ENCODE measurements at places on chromosomes 11 and 22.

DNA sequence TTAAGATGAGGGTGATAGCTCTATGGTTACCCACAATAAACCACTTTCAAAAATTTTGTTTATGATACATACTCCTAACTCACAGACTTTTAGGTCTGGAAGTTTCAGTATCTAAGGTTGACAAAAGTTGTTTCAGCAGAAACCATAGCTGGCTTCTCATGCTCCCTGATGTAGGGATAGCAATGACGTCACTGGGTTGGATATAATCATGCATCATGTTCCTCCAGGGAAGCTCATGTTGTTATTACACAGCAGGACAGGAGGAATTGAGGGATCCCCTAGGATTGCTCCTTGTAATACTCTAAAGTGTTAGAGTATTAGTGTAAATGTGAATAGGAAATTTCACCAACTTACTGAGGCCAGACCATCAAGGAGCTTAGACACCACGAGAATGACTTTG, 23.6 kb downstream of the APOL3 start:
- DNase-seq, result no peak

GRCh38 chr22:37109242-37109917, at the start of gene TMPRSS6:
TSS of gene TMPRSS6 (minus strand) at chr22:37109713. CDS start at chr22:37103417, 6,296 bp downstream.
- DNase-seq, result no peak

GRCh38 chr11:2673871-2674471, 25.8 kb downstream of the KCNQ1OT1 start:
- no peak for DNase-seq

- no peak for DNase-seq
These were observed 25.8 kb upstream of the MPPED1 start for GRCh38 chr22:43385770-43386641.

DNA sequence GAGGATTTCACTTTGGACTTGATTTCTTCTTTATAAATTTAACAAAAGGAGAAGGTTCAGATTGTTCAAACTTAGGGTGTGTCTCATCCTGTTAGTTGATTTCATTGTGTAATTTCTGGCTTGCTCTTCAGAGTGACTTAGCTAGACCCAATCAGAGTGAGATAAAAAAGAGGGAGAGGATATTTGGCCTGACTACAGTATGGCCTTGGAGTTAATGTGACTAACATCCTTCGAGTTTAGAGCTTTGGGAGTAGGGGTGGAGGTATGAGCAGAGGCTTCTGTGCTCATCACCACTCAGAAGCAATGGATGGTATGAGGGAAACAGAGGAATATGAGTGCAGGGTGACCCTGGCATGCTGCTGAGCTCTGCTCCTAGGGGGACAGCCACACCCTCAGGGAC, 114.2 kb downstream of the ME3 start:
- DNase-seq, result no peak

DNA sequence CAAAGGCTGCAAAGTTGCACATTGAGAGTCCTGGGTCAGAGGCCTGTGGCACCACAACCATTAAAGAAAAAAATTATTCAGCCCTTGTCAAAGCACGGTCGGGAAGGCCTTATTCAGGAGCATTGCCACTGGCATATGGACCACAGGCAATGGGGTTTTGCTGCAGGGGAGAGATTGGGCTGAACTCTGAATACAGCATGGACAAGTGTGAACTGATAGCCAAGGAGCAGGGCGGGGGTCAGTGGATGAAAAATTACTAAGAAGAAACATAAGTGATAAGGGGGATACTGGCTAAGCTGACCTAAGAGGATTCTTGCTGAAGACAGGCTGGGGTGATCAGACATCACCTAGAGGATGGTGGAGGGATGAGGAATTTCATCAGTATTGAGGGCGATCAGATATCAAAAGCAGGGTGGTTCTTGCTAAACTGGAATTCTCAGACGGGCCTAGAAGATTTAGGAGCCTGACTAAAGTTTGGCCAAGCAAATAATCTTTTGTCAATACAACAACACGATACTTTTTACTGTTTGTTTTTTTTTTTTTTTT, 3.3 kb upstream of the DGCR8 start:
- no peak for DNase-seq

- no peak for DNase-seq
These were observed 30.9 kb upstream of the NAP1L4 start for GRCh38 chr11:3022982-3023381.

DNA sequence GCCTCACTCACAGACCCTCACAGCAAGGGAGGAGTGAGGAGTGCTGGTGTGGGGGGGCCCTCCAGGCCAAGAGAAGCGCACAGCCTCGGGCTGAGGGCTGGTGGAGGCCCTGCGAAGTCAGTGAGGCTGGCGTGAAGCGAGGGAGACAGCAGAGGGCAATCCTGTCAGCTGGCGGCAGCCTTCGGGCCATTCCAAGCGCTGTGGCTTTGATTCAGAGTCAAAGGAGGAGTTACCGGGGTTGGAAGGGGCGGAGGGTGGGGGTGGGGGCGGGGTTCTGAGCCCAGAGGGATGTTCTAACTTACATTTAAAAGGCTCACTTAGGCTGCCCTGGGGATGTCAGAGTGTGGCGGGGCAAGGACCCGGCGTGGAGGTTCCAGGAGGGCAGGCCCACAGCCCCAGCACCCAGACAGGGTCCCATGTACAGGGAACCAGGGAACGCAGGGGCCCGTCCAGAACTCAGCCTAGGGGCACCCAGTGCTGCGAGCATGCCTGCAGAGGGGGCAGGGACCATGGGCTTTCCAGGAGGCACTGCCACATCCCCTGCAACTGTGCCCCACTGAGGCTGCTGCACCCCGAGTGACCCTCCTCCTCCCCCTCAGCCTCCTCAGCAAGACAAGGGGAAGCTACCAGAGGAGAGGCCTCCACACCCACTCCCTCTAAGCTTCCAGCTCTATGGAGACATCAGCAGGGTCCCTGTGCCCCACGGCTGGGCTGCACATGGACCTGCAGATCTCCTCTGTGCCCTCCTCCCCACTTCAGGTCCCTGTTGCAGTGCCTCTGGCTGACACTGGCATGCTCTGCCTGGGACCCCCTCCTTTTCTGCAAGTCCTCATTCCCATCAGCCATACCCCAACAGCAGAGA, 39.7 kb upstream of the TTLL12 start:
- no peak for DNase-seq

GRCh38 chr11:120125024-120125423, 12.9 kb downstream of the TRIM29 start:
- no peak for DNase-seq
